CD14-positive monocyte (primary cell): ENCODE measurements at places on chromosomes 1 and 21. TPM values are rescaled to one million over a fixed set of nuclear protein-coding genes. Genes with fewer than 3 reads are reported as not detected.

CHRM3 gene
- not detected for polyA plus RNA-seq

PLA2G4A gene
- 1.6 and 4.1 TPM in 2 replicates for polyA plus RNA-seq

SAMD11 gene
- polyA plus RNA-seq, result not detected in 2 replicates

PCP4L1 gene
- polyA plus RNA-seq, result not detected

TDRD5 gene
- not detected for polyA plus RNA-seq

MRPL39 gene
- polyA plus RNA-seq, result 2.7 and 5.1 TPM in 2 replicates

ANGPTL3 gene
- not detected for polyA plus RNA-seq

AKNAD1 gene
- not detected for polyA plus RNA-seq

PLEKHA6 gene
- not detected for polyA plus RNA-seq

NPHS2 gene
- not detected for polyA plus RNA-seq

KCNE2 gene
- polyA plus RNA-seq, result 0.27 TPM

MARK1 gene
- not detected in 2 replicates for polyA plus RNA-seq

PTGFRN gene
- polyA plus RNA-seq, result 1.5 TPM

ARHGEF10L gene
- 20.7 TPM for polyA plus RNA-seq

PADI2 gene
- polyA plus RNA-seq, result 18.6 TPM

C1orf167 gene
- polyA plus RNA-seq, result not detected

CFAP57 gene
- polyA plus RNA-seq, result 0.01 TPM in 1 of 2 replicates, not detected in the other

FMO4 gene
- polyA plus RNA-seq, result 0.88 and 1.9 TPM in 2 replicates

LENEP gene
- polyA plus RNA-seq, result not detected

RGS8 gene
- not detected for polyA plus RNA-seq

PIGR gene
- not detected for polyA plus RNA-seq
